ENCODE measurements at places on chromosomes 5 and 9.

DNA sequence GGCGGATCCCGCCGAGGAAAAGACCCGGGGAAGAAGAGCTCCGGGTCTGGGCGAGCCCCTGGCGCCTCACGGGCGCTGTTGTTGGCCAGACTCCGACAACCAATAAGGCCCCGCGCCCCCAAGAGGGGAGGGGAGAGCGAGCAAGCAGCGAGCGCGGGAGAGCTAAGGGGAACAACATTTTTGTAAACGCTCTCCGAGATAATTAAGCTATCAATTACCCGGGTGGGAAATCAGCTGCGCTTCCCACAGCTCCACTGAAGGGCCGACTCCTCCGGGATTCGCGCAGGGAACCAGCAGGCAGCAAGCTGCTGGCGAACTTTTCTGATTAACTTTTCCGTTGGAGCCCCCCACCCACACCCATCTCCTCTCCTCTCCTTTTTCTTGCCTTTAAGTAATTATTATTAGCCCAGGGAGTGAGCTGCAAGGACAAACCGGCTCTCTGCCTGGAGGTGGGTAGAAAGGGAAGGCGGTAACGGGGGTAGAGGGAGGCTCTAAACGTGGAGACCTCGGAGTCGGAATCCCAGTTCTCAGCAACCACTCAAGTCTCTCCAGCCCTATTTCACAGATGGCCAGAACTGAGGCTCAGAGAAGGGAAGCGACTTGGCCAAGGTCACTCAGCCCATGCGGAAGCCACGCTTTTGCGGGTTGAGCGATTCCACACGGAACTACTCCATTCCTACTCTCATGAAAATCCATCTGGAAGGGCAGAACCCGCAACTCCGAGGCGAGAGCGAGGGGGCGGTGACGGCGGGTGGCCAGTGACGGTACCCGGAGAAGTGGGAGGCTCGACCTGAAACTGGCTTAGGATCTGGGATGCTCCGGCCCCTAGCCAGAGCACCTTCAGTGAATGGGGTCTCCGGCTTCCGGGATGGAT, 1.3 kb downstream of the ASTN2 start:
- peak; percentile 37 for DNase-seq

DNA sequence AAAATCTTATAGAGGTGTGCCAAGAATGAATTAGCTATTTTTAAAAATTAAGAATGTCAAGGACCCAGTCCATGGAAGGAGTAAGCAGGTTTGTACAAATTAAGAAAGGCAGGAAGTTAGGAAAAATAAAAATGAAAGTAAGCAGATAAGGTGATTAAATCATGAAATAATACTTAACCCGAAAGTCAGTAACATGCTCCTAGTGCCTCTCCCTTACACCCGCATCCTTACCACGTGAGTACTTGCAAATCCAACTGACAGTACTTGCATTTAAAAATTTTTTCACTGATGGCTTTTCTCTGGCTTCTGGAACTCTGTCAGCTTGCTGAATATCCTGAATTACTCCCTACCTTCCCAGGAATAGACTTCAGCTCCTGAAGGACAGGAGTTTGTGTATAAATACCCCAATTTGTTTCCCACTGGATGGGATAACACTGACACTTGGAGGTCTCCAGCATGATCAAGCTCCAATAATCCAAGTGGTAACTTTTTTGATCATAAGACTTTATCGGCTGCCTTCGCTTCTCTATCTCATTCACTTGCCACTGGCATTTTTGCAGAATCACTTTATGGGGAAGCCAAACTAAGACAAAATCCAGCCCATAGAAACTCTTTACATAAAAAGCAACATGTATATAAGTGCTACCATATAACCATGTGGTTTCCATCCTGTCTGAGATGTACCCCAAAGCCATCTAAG, 41.6 kb upstream of the RICTOR start:
- no peak for DNase-seq

GRCh38 chr9:93950619-93951601, 4.2 kb downstream of the BARX1 start:
- DNase-seq, result peak; percentile 54

DNA sequence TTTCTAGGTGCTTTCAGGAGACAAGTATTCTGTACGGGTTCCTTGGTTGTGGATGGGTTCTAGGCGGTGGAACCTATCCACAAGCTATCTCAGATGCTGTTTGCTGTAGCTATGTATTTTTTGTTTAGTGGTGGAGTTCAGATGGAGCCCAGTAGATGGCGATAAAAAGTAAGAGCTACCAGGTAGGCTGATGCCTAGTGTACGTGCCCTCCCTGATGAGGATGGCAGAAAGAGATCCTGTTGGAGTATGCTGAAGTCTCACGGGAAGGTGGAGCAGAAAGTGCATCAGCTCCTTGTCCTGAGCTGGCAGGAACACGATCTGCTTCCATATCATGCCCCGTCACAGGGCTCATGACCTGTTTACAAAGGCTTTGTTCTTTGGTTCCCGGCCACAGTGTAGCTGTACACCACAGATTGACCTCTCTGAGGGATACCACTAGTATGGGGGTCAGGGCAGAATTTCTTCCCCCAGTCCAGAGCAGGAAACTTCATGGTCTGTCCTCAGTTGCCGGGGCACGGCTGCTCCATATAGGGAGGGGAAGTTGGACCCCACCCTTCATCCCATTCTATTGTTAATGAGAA, 12.6 kb upstream of the UGT3A2 start:
- peak; percentile 76 for DNase-seq

- no peak for DNase-seq
Observed at GRCh38 chr9:9752722-9753121, 860.1 kb downstream of the PTPRD start.

DNA sequence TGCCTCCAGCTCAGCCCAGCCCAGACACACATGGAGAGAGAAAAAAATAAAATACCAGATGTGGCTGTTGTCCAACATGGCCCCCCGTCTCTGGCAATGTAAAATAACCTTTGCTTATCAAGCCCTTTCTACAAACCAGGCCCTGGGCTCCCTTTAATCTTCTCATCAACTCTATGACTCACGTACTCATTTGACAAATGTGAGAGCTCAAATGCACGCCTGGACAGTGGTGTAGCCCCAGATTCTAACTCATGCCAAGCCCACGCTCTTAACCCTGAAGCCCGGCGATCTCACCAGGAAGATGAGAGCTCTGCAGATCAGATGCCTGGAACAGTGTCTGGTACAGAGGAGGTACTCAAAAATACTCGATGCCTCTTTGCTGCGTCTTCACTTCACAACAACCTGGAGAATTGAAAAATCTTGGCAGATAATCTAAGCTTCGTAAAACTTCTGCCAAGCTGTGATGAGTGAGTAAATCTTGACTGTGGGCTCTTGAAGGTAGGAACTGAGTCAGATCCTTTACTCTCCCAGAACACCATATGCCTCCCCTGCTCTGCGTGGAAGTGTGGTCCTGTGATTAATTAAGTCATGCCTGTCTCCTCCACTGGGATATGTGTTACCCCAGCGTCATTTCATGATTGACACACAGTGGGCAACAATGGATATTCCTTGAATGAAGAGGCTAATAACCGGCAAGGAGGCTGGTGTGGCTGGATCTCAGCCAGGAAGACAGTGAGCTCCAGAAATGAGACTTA, 102.0 kb upstream of the FSTL4 start:
- DNase-seq, result no peak
